ENCODE measurements at places on chromosomes 1 and 21.

- no peak for DNase-seq
These were observed 8.5 kb downstream of the AZIN2 start for GRCh38 chr1:33089457-33089856.

- peak; percentile 99 for DNase-seq
These were observed 185.5 kb downstream of the ZNF281 start for GRCh38 chr1:200224315-200224714.

- no peak for DNase-seq
These were observed 57.5 kb upstream of the PAX7 start for GRCh38 chr1:18573170-18573569.

DNA sequence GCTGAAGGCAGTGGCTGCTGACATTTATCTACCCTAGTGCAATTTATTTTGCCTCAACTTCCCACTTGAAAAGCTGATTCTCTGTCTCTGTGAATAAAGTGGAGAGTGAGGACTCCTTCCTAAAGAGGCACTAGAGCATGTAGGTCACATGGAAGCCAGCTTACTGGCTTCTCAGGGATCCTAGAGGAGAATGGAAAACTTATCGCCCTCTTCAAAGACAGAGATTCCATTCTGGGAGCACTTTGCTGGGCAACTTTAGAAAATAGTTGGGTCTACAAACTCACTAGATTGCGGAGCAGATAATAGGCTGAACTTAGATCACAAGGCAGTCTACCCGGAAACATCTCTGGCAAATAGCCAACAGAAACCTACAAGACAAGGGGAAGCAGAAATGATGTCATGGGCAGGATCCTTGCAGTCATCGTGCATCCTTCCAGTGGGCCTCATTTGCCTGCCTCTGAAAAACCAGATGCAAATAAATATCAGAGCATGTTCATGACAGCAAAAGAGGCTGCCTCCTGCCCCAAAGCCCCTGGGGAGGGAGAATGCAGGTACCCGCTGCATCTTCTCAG is 104.8 kb upstream of the BARHL2 start:
- no peak for DNase-seq

- DNase-seq: no peak
These were observed 635 bp upstream of the SYNJ1 start for GRCh38 chr21:32728456-32728839.

DNA sequence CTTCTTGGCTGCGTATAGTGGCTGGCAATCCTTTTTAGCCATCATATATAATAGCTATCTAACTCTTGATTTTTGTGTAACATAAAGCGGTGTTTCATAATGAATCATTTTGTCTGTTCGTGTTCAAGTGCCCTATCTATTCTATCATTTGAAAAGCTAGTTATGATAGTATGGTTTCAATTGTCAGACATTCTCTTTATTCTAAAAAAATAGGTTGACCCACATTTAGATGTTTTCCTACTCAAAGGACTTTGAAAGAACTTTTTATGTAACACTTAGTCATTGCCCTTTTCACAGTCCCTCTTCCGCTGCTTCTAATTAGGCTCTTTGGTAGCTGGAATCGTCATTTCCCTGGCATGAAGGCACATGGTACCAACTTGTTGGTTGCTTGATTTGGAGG is 272.2 kb upstream of the B3GALT2 start:
- no peak for DNase-seq

DNA sequence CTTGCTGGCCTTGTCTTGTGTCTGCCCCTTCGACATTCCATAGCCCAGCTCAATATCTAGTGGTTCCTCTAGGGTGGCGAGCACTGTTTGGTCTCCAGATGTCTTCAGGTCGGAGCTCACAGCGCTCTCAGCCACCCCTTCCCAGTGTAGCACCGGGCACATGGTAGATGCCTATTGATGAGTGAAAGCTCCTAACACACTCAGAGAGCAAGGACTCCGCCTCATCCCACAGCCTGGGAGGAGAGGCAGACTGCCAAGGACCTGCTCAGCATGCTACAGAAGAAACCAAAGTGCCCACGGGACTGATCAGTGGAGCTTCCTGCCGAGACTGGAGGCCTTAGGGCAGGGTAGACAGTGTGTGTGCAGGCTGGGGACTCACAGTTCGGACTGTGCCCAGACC is 10.9 kb downstream of the PCSK9 start:
- DNase-seq: peak; percentile 83

DNA sequence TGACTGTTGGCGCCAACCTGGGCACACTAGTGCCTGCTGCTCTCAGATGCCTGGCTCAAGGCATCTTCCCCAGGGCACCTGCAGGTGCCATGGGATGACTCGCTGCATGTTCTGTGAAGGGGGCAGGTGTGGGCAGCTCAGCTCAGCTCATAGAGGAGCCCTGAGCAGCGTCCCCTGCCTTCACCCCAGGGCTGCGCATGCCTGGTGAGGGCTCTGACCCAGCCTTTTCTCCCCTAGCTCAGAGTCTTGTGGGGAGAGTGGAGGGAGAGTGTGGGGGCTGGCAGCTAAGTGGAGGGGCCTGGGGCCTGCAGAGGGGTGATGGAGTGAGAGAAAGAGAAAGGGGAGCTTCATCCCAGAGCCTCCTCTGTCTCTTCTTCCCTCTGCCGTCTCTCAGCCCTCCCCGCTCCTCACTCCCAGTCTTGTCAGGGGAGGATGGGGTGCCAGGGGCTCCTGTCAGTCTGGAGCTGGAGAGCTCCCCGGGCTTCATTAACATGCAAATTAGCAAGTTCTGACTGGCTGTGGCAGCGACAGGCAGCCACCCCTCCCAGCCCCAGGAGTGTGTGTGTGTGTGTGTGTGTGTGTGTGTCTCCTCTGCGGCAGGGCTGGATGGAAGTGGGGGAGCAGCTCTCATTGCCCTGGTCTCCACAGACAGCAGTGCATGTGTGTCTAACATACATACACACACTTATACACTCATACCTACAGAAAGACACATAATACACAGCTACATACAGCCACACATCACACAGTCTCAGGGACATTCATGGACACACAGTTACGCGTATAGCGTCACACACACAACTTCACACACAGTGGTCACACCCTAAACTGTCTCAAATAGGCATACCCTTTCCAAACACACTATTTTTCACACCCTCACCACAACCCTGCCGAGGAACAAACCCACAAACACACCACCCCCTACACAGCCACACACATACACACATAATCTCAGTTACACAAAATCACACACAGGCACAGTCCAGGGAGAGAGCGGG is 34.0 kb downstream of the FOXO6 start:
- DNase-seq: no peak

DNA sequence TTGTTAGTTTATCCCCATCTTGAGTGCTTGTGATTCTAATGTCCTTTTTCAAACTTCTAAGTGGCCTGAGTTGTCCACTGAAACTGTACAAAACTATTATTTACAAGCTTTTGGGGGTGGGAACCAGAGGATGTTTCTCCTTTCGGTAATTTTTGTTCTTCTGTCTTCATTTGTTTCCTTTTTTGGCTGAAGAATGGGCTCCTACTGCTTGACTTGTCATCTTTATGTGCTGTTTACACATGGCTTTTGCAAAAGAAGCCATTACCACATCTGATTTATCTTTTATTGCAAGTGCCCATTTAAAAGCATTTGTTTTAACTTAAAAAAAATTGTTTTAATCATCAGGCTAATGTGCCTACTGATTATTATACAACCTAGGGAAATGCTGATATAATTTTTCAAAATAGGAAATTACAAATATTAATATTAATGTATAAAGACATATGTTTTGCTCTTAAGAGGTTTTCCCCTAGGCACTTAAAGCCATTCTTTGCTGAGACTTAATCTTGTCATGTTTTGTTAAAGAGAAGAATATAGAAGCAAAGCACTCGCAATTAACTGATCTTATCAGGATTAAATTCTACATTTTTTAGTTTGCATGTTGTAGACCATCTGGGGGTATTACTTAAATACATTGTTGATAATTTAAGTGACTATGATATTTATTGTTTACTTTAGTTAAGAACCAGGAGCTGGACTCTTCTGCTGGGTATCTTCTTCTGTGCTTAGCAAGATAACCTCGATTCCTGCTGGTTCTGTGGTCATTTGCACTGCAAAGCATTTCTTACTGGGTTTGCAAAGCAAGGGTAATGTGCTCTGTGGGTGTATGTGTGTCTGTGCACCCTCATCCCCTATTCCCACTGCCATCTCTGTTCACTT is 40.1 kb downstream of the TMEM200B start:
- no peak for DNase-seq

- DNase-seq: no peak
These were observed 36.6 kb upstream of the PIGC start for GRCh38 chr1:172480431-172480830.

DNA sequence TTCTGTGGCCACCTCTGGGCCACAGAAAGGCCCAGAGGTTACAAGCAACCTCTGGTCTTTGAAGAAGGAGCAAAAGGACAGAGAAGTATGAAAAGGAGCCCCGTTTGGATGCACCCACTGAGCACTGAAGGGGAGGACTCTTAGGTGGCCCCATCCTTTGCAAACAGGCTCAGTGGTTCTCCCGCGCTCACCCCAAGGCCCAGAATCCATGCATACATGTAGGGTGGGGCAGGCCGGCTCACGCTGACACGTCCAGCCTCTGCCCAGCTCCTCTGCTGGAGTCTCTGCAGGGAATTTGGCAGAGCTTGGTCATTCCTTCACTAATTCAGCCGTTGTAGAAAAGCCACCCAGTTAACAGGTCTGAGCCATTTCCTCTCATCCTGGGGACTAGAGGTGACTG is 61.3 kb upstream of the AJAP1 start:
- DNase-seq: no peak

- no peak for DNase-seq
These were observed 14.8 kb downstream of the LSS start for GRCh38 chr21:46213620-46214286.

- DNase-seq: no peak
These were observed 21.5 kb upstream of the LYST start for GRCh38 chr1:235888119-235888643.

GRCh38 chr21:27047658-27048314 is 80.9 kb upstream of the ADAMTS5 start:
- DNase-seq: no peak

GRCh38 chr1:53693339-53693738 is 45.6 kb downstream of the GLIS1 start:
- no peak for DNase-seq

DNA sequence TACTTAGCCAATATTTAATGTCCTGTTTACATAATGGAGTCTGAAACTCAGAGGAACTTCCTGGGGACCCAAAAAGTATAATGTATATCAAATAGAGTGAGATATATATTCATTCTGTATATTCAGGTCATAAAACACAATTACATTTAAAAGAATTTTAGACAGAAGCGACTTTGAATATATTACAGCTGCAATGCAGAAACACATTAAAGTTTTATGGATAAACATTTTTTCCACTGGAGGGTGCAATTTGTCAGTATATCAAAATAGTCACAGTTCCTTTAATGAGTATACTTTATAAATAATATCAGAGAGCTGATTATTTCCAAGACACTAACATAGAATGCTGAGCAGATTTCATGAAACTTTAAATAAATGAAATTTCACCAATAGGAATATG is 43.9 kb upstream of the CRB1 start:
- DNase-seq: no peak

DNA sequence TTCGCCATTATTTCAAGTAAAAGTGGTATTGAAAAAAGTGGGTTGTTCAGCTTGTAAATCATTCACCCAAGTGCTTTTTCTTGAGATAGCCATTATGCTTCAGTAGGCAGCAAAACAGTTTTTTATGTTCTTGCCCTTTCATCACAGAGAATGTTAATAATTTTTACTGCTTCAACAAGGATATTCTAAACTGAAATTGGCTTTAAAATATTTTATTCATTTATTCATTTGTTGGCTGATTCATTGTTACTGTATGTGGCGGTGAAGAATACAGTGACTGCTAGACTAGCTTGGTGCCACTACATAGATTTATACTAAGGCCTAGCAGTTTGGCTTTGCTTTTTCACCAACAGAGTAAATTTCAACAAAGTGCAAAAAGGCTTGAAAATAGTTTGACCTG is 121.5 kb downstream of the OLFML2B start:
- no peak for DNase-seq

DNA sequence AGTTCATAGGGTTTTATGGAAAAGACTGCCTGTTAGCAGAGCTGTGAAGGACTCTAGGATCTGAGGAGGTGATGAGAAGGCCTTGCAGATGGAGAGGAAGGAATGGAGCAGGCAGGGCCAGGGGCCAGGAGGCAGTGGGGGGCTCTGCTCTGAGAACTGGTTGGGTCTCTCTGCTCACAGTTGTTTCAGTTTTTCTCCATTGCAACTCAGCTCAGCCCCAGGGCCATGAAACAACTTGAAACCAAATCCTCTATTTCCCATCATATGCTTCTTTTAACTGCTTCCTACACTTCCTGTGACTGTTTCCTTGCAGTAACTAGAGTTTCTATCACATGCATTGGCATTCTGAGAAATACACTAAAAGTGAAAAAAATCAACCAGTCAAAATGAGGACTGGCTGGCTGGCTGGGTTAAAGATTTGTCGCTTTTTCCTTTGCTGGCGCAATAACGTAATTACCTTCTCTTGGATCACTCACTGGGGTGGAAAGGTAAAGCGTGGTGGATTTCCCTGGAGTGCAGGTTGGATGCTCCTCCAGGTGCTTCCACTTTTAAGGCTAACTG is 172.0 kb downstream of the CDC7 start:
- no peak for DNase-seq

- peak; percentile 49 for DNase-seq
These were observed 13.6 kb downstream of the ACTL8 start for GRCh38 chr1:17768651-17769241.

- DNase-seq: no peak
These were observed 185.1 kb downstream of the FOXD2 start for GRCh38 chr1:47622776-47623556.

GRCh38 chr1:201383647-201384405 is 6.3 kb upstream of the TNNT2 start:
- DNase-seq: peak; percentile 45

GRCh38 chr1:56516539-56517252 is 62.7 kb downstream of the PLPP3 start:
- peak; percentile 20 for DNase-seq

- DNase-seq: no peak
These were observed 4.8 kb upstream of the RHCE start for GRCh38 chr1:25425098-25426085.

DNA sequence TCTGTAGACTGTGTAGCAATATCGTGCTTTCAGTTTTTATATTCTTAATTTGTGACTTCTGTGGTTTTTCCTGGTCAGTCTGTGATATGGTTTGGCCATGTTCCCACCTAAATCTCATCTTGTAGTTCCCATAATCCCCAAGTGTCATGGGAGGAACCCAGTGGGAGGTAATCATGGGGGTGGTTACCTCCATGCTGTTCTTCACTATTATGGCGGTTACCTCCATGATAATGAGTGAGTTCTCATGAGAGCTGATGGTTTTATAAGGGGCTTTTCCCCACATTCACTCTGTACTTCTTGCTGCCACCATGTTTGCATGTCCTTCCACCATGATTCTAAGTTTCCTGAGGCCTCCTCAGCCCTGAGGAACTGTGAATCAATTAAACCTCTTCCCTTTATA is 169.8 kb downstream of the LEPR start:
- DNase-seq: no peak

- DNase-seq: no peak
These were observed 47.2 kb downstream of the VPS26C start for GRCh38 chr21:37219761-37220432.

- no peak for DNase-seq
These were observed 239.3 kb downstream of the SIPA1L2 start for GRCh38 chr1:232390590-232390989.
